Adrenal gland (tissue), 19 donors: ENCODE measurements at places on chromosomes 6 and 20. TPM values are rescaled to one million over a fixed set of nuclear protein-coding genes. Genes with fewer than 3 reads are reported as not detected.

DNA sequence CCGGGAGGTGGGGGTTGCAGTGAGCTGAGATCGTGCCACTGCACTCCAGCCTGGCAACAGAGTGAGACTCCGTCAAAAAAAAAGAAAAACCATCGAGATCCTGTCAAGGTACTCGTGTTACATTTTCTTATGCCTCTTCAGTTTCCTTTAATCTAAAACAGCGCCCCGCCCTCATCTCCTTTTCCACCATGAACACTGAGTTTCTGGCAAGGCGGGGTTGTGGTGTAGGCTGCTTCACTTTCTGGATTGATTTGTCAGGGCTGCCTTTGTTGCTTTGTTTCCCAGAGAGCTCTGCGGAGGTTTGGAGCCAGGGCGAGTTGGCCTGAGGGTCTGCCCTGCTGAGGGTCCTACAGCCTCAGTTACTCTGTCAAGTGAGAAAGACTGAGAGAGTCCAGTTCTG, 8.9 kb downstream of the ITPR3 start:
- no peak for DNase-seq

GRCh38 chr20:38833154-38833856, 27.8 kb downstream of the PPP1R16B start:
- no peak for DNase-seq

DNA sequence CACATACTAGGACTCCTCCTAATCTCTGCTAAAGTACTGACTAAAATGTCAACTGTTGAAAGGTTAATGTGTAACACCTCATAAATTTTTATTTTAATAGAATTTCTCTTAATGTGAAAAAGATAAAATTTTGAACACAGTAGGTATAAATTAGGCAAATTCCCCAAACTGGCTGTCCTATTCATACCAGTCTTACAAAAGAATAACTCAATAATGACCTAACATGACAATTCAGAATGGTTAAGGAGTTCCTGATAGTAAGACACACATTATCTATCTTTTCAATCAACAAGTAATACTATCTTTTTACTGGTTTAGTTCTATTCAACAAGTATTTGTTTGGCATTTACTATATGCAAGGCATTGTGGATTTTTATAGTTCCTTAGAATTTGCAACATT, 141.1 kb downstream of the EPHA7 start:
- no peak for DNase-seq

DNA sequence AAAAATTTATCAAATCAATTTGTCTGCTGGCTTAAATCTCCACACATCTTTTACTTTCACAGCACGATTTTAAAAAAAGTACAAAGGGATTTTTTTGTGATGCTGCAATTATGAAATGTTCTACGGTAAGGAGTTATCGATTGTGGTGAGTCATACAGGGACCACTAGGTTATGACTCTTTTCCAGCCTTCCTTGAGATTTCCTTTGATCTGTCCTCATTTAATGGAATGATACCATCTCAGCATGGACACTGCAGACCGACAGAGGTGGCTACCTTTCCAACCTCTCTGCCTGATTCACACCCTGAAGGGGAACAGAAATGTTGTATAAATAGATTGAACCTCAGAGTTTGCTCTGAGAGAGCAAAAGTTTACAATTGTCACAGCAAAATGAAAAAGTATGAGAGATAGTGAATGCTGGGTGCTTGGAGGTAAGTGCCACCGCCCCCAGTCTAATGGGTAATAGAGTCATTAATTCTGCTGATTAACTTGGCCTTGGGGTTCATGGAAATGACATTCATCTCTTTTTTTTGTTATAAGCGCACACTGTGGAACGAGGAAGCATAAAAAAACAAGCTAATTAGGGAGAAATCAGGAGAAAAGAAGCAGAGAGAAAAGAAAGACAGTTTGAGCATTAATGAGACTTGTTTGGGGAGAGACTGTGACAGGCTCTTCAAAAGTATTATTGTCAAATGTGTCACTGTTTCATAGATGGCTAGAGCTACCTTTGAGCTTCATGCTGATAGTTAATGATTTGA, 306.0 kb downstream of the RNF144B start:
- DNase-seq, result no peak

GRCh38 chr20:58661598-58662473, 10.8 kb downstream of the STX16 start:
- no peak for DNase-seq

DNA sequence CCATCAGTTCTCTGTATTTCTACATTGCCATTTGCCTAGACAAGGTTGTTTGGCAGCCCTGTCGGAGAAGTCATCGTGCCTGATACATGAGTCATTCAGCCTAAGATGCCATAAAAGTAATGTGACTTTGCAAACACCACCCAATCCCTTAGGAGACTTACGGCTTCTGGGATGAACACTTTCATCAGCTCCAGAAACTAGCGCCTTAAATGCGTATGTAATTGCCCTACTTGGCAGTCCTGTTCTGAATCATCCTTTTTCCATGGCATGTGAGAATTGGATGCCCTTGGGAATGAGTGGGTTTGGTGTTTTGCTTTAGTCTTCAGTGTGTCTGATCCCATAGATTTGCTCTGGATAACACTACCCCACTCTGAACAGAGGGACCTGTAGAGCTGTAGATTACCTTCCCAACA, 158.5 kb downstream of the SASH1 start:
- no peak for DNase-seq

DNA sequence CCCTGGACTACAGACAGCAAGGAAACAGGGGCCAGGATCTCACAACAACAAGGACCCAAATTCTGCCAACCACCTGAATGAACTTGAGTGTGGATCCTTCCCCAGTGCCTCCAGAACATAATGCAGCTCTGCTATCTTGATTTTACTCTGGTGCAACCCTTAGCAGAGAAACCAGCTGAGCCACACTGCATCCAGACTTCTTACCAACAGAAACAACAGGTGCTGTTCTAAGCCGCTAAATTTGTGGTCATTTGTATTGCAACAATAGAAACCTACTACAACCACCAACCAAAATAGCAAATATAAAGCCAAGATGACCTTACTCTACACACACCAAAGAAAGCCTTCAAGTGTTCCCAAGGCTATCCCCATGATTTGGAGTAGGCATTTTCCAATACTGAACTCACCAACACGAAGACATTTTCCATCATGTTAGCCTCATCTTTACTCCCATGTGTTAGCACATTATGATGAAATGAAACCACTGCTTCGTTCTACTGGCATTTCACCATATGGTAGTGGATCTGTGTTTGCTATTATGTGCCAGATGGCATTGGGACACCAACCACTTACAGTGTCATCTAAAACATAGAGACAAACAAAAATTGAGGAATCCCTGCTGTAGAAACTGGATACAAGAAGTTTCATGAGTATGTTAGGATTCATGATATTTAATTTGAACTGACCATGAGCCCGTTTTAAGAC, 249.8 kb upstream of the ID4 start:
- no peak for DNase-seq

DNA sequence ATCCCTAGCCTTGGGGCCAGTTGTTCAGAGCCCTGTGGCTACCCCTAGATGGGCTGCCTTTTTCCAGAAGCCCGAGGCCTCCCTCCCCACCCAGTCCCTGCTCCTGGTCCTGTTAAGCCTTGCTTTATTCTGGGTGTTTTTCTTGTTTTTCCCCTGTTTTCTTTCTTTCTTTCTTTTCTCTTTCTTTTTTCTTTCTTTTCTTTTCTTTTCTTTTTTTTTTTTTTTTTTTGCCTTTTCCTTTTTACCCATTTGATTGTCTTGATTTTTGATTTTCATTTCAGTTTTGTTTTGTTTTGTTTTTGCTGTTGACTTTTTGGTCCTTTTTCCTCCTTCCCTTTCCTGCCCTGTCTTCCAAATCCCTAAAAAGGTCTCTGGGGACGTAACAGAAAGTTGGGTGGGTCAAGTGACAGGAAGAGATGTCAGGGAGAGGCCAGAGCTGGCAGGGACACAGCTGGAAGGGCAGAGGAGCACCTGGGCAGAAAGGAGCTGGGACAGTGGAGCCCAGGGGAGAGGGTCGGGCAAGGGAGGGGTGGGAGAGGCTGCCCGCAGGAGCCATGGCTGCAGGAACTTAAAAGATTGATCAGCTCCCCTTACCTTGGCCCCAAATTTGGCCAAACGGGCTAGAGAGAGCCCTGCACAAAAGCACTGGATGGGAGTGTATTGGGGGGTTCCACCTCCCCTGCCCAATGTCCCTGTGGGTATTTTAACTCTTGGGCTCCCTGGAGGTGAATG, 27.6 kb downstream of the MYH7B start:
- DNase-seq, result no peak

ACTL10 gene
- total RNA-seq, result 2.8 TPM
